ENCODE measurements at places on chromosomes 16 and 17.

GRCh38 chr16:54326266-54326662 is 39.7 kb upstream of the IRX3 start:
- peak; percentile 40 for DNase-seq

GRCh38 chr17:76932402-76933333 is 64.5 kb downstream of the MGAT5B start:
- DNase-seq: no peak

GRCh38 chr16:83054283-83054682 is 427.5 kb downstream of the CDH13 start:
- no peak for DNase-seq

- peak; percentile 62 for DNase-seq
Measured at GRCh38 chr16:65745-66144, 6.7 kb downstream of the RHBDF1 start.

GRCh38 chr17:78258323-78259191 is 27.1 kb downstream of the TMEM235 start:
- no peak for DNase-seq

DNA sequence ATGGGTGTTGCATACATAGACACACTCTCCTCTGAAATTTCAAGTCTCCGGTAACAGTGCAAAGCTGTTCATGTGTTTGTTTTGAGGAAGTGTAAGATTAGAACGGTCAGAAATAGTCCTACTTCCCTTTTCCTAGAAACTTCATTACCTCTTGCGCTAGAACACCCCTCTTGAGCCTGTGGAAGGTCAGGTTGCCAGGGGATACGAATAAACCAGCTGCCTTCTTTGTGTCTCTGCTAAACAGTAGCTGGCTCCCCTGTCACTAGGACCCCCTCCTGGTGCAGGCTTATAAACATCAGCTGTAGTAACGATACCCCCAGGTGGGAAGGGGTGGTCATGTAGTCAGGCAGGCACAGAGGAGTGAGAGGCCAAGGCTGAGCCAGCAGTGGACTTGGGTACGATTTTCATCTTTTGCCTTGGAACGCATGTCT is 113.4 kb upstream of the RCVRN start:
- DNase-seq: no peak

DNA sequence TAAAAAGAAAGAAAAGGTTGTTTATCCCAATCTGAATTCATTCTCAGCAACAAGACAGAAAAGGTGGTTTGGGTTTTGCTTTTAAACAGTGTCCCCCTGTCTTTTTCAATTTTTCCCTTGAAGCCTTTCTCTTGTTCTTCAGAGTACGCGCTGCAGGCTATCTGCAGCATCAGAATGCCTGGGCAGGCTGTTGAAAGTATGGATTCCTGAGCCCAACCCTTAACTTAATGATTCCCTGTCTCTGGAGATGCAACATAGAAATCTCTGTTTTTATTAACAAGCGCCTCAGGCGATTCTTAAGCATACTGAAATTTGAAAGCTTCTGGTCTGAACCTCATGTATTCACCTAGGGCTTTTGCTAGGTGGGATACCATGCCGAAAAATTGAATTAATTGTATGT is 32.1 kb downstream of the DGKE start:
- no peak for DNase-seq

- no peak for DNase-seq
Measured at GRCh38 chr17:42441371-42442195, 17.1 kb upstream of the ATP6V0A1 start.

DNA sequence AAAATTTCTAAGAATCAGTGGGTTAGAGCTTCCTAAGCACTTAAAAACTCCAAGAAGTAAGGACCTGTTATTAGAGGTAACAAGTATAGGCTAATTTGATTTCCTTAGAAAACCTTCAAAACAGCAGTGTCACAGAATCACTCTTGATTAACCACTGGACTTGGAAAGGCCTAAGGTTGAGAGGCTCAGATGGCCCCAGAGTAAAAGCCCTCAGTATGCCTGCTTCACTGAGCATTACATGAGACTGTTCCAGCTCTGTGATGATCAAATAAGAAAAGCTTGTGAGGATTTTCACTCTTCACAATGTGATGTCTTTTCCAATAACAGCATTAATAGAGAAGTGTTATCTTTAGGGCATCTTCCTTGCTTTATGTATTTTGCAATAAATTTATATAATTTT is 509.2 kb upstream of the HSBP1 start:
- DNase-seq: no peak

DNA sequence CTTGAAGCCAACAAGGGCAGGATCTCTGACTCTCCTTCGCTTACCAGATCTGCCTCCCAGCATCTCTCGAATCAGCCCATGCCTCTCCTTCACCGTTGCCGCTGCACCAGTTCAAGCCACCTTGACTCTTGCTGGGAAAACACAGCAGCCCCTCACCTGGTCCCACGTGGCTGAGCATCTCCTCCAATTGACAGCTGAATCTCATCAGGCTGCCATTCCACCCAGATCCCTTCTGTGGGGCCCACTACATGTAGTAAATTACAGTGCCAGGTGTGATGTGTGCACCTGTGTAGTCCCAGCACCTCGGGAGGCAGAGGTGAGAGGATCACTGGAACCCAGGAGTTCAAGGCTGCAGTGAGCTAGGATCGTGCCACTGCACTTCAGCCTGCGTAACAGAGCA is 37.8 kb upstream of the C16orf78 start:
- no peak for DNase-seq

GRCh38 chr16:87491522-87492290 is 1.1 kb downstream of the ZCCHC14 start:
- DNase-seq: no peak

Data from AG10803 (cell line).